Vagina (tissue), 2 donors: ENCODE measurements at places on chromosomes 4 and X.

GRCh38 chrX:1170243-1170642, 42.2 kb downstream of the CRLF2 start:
- no peak for DNase-seq

GRCh38 chrX:63282828-63283227, 68.3 kb downstream of the SPIN4 start:
- no peak for DNase-seq

DNA sequence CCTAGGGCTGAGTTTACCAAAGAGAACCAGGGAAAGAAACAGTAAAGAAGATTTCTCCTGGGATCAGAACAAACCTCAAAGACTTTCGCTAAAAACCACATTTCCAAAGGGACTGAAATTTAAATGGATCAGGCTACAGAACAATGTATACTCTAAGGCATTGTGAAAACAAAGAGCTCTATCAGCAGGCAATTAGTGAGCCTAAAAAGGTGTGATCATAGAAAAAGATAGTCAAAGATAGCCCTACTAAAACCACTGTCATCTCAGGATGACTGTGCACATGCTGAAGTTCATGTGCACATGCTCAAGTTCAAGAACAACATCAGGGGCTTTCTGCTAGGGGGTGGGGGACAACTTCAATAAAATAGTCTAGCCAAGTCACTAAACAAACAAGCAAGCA, 12.9 kb upstream of the SMIM10L2A start:
- no peak for DNase-seq

DNA sequence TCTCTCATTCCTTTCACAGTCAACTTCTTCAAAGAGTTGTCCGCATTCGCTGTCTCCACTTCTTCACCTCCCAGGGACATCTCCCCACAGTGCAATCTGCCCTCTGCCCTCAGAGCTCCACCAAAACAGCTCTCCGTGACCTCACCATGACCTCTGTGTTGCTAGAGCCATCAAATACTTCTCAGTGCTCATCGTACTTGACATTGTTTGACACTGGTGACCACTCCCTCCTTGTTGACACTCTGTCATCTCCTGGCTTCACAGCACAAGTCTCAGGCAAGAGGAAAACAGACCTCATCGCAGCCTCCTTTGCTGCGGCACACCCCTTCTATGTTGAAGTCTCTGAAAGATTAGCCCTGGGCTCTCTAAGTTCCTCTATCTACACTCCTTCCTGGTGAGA, 90.5 kb upstream of the CCDC160 start:
- DNase-seq, result no peak

GRCh38 chr4:170853422-170854021, 763.8 kb upstream of the AADAT start:
- no peak for DNase-seq

DNA sequence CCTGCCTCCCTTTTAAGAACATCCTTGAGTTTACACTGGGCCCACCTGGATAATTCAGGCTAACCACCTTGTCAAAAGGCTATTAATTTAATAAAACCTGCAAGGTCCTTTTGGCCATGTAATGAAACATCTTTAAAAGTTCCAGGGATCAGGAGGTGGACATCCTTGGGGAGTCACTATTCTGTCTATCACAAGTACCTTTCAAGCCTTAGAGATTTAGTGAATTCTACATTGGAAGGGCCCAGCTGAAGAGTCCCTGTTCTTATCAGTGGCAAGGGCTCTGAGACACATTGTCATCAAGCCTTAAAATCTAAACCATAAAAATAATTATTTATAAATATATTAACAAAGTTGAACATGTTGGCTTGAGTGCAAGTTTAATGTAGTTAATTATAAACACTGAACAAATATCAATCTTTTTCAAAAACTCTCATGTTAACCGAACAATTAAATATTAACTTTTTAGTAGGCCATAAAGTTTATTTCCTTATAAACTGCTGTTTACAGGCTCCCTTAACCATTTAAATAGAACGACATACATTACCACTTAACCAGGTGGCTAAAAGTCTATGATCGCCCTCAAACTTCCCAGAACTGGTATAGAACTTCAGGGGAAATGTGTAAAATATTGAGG, 104.4 kb upstream of the CBR4 start:
- DNase-seq, result no peak

GRCh38 chr4:157728215-157728614, 444.6 kb downstream of the GASK1B start:
- DNase-seq, result no peak

GRCh38 chrX:112113460-112113859, 30.9 kb upstream of the TRPC5 start:
- no peak for DNase-seq

DNA sequence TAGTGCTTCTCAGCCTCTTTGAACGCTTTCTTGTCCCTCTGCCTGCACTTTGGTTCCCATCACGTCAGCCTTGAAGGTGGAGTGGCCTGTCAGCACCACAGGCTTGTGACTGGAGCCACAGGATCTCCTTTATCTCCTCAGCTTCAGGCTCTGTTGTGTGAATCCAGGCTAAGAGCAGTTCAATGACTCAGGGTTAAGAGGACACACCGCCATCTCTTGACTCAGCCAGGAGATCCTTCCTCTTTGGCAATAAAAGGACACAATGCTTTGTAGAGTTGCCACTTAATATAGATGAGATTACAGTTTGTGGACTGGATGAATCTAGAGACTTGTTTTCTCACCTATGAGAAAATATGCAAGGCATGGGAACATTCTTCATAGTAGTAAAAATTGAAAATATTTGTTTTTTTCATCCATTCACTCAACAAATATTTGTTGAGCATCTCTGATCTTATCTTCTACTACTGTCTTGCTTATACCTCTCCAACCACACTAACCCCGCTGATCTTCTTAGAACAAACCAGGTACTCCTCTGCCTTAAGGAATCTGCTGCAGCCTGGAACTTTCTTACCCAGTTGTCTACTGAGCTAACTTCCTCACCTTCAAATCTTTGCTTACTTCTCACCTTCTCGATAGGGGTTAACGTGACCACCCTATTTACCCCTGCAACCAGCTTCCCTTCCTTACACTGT, 62.3 kb downstream of the UCHL1 start:
- no peak for DNase-seq

DNA sequence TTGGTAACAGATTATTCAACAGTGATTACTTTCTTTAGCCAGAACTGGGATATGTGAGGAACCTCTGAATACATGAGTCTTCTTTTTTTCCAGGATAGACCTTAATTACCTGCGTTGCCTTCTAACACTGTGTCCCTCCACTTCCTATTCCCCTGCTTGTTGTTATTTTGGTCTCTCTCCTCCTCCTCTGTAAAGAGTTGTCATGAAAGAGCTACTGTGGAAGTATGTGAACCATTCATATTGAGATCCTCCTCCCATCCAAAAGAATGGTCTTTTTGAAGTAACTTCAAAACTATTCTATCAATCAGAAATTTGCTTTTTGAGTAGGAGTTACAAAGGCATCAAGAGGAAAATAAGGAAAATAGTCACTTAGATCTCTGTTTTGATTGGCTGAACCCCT, 420.0 kb upstream of the TENM3 start:
- no peak for DNase-seq

GRCh38 chr4:78356251-78356786, 195.3 kb upstream of the ANXA3 start:
- no peak for DNase-seq

GRCh38 chr4:5998333-5998936, 19.8 kb downstream of the C4orf50 start:
- DNase-seq, result no peak

DNA sequence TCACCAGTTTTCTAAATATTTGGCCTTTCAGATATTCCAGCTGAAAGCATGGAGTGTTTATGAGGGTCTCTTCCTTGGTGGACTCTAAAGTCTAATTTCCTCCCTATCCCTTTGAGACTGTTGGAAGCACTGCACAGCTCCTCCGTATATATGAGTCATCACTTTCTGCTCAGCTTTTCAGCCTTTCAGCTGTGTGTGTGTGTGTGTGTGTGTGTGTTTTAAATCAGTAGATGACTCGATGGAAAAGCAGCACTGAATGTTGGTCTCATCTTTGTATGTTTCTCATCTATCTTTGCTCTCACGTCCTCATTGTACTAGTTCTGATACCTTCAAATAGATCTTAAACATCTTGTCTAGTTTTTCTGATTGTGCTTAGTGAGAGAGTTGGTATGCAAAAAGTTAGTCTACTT, 81.6 kb downstream of the ZFX start:
- no peak for DNase-seq

DNA sequence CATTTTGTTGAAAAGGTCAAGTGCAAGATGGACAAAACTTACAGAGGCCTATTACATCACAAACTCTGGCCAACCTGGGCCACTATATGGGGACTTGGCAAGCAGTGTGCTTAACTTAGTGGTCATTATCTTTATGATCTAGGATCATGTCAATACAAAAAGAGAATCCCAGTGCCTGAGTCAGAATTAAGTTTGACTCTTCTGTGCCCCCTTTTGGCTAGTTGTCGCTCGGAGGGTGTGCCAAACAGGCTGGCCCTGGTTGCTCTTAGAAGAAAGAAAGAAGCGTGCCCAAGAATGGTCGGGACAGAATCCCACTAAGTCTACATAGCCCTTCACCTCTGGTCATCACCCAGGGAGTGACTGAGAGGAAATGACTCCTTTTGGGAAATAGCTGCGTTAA, 100.1 kb downstream of the EIF4E start:
- no peak for DNase-seq

GRCh38 chrX:150690126-150690525, 3.1 kb upstream of the MTMR1 start:
- DNase-seq, result no peak

GRCh38 chrX:95156566-95156965, 1482.6 kb downstream of the FAM133A start:
- no peak for DNase-seq

DNA sequence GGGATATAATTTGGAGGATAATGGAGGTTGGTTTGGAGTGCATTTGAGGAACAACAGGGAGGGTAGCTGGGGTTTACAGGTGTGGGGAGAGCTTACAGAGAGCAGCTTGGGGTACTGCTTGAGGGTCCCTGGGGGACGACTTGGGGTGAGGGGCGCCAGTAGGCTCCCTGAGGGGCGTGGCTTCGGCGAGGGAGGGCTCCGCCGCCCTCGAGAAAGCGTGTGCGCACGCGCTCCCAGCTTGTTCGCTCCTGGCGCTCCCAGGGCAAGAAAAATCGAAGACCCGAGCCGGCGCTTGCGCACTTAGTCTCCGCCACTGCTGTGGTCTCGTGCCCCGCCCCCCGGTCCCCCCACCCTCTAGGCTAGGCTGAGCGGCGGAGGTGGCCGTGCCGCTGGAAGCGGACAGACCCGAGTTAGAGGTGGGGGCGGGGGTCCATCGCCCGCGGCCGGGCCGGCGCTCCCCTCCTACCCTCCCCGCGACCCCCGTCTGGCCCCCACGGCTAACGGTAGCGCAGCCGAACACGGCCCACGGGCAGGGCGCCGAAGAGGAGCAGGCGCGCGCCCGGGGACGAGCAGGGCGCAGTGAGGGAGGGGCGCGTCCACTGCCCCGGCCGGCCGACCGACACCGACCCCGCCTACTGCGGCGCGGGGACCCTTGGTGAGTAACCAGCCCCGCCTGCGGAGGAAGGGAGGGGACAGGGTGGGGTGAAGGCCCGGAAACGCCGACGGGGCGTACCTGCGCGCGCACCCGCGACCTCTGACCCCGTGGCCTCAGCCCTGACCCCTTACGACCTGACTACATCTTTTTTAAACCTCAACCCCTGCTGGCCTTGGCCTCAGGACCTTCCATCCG, 5.4 kb upstream of the CCDC120 start:
- no peak for DNase-seq

- DNase-seq, result no peak
These were observed 133.7 kb downstream of the ANK2 start for GRCh38 chr4:113183032-113183605.

DNA sequence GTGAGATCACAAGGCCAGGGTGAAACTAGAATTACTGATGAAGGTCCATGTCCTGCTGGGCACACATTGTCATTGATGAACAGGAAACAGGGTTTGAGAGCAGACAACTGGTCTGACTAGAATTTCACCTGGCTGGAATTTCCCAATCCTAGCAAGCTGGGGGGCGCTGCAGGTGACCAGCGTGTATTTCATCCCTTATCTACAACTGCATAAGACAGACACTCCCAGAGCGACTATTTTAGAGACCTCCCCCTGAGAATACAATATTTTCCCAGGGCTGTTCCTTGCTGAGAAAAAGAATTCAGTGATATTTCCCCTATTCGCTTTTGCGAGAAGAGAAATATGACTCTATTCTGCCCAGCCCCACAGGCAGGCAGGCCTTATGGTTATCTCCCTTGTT, 432.6 kb upstream of the GALNT7 start:
- DNase-seq, result no peak

GRCh38 chr4:7382634-7383014, 52.1 kb downstream of the PSAPL1 start:
- no peak for DNase-seq

DNA sequence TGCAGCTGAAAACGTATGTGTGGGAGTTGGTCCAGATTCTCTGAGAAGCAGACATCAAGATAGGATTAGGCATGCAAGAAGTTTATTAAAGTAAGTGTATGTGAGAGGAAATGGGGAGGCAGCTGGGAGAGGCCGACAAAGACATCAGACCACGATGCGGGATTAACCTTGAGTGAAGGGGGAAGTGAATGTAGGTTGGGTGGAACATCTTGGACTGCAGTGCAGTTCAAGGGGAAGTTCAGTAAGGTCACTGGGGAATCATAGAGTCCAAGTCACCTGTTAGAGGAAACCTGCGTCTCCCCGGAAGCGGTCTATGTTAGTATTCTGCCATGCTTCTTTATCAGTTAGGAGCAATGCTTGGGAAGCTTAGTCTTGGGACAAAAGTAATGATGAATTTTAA, 22.0 kb downstream of the CXCL8 start:
- DNase-seq, result no peak

DNA sequence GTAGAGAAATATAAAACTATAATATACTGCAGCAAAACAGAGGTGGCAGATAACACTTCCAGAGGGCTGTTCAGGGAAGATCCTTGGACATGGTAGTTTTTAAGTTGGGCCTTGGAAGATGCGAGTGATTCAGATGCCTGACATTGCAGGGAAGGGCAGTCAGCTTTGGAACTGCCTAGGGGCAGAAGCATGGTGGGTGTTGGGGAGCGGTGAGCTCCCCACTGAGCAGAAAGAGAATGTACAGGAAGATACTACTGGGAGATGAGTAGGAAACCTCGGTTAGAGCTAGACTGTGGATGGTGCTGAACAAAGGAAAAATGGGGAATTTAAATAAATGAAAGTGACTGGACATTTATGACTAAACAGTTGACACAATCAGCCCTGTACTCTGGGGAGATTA, 24.9 kb upstream of the SEC24B start:
- no peak for DNase-seq

DNA sequence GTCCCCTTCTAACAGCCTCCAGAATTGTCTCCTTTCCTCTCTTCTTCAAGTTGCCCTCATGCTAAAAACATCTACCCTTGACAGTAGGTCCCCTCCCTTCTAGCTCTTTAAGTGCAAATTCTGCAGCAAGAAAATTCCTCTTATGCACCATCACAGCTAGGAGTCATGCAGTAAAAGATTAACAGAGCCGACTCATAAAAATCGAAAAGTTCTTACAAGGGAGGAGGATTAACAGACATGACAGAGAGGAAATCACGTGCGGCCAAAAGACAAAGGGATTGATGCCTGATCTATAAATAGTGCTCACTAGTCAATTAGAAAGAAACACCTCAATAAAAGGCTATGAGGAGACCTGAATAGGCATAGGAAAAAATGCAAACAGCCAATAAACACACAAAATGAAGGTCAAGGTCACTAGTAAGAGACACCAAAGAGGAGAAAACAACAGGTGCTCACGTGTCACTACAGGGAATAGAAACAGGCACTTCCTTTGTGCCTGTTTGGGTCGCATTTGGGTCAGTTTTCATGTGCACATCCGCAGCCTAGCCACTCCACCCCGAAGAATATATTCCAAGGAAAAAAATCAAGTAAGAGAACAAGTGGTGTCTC, 3.4 kb downstream of the RNF212 start:
- no peak for DNase-seq
